Activated CD8-positive, alpha-beta memory T cell treated with anti-CD3 and anti-CD28 coated beads for 4 hours (primary cell): ENCODE measurements at places on chromosomes 2 and 18.

DNA sequence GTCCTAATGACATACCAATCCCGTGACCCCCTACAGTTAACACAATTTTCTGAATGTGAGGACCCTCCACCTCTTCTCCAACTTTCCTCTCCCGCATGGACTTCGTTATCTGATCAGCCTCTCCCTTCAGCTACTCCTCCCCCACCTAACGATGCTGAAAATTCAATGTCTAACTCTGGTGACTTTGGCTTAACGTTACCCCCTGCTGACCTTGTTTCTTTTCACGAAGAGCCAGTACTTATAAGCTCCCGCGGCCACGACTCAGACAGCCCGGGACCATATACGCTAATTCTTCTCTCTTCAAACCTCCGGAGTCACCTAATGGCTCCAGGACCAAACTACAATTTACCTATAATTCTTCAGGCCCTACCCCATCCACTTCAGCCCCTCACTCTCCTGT lies 29.2 kb downstream of the VPS54 start:
- no peak for DNase-seq

GRCh38 chr2:205807758-205808157 lies 125.5 kb downstream of the NRP2 start:
- DNase-seq, result no peak

DNA sequence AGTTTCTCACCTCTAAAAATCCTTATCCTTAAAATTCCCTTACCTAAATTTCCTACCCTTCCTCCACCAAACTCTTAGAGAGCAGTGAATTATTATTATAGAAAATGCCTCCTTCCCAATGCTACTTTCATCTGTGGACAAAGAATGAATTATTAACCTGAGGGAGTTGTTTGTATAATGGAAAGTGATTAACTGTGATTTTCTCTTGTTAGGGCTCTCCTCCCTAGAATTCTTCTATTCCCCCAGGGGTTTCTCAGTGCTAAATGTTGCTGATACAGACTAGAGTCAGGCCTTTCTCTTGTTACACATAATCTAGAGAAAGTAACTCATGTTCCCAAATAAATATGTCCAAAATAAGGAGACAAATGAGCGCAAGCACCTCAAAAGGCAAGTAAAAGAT lies 23.3 kb downstream of the EPB41L5 start:
- DNase-seq, result no peak

- no peak for DNase-seq
These were observed 178.0 kb downstream of the RND3 start for GRCh38 chr2:150309311-150310080.

DNA sequence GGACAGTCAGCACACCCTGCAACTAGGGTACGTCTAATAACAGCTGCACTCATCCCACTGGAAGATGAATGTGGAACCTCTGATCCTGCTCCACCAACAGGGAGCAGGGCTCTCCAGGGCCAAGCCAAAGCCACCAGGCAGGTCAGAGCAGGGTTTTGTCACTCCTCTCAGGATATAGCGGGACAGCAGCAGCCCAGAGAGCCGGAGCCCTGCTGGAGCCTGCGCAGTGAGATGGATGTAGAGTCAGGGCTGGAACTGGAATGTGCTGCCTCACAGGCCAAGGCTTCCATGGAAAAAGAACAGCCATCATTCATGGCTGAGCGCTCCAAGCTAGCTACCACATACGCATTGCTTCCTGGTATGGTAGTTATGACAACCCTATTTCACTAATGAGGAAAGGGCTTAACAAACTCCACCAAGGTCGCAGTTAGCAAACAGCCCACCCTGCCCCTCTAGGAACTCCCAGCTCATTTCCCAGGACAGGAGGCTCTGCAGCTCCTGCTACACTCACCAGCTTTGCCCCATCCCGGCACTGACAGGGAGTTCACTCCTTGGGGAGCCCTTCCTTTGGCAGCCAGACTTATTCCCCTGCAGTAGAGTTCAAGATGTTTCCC lies 85.2 kb downstream of the HS1BP3 start:
- no peak for DNase-seq

DNA sequence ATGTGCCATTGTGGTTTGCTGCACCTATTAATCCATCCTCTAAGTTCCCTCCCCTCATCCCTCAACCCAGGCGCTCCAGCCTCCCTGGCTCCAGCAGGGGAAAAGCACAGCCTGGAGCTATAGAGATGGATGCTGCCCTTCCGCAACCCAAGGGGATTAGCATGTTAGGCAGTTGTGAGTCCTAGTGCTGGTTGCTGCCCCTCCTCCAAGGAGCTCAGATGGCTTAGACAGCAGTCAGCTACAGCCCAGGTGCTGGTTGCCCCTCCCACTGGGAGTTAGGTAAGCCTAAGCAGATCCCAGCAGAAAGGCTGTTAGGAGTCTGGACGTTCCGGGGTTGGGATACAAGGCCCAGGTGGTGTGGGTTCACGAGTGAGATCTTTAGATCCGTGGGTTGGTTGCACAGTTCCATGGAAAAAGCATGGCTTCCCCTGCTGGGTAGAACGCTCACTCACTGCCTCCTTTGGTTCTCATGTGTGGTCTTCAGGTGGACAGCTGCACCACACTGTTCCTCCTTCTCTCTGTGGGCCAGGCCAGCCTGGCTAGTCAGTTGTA lies 446.1 kb downstream of the ZNF804A start:
- DNase-seq, result no peak

DNA sequence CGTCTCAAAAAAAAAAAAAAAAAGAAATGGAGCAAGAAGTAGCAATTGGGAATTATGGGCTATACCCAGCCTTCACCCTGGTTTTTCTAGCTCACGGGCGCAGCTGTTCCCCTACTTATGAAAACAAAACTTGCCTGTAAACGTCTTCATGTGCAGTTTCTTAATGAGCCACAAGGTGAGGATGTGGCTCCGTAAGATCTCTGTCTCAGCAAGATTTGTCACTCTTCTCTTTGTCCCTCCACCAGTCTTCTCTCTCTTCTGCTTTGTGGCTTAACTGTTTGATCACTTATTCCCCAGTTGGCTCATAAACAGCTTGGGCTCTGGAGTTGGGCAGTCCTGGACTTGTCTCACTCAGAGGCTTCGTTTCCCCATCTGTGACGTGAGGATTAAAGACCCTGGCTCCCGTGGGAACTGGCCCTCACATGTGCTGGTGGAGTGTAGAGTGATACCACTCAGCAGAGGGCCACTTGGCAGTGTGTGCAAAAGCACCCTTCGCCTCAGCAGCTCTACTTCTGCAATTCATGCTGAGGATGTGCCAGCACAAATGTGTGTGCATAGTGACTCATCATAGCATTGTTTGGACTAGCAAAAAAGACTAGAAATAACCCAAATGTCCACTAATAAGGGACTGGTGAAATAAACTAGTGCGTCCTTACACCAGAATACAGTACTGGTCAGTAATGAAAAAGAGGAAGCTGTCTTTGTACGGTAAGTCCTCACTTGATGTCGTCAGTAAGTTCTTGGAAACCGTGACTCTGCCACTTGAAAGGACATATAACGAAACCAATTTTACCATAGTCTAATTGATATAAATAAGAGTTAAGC lies 8.7 kb downstream of the CEP68 start:
- no peak for DNase-seq

DNA sequence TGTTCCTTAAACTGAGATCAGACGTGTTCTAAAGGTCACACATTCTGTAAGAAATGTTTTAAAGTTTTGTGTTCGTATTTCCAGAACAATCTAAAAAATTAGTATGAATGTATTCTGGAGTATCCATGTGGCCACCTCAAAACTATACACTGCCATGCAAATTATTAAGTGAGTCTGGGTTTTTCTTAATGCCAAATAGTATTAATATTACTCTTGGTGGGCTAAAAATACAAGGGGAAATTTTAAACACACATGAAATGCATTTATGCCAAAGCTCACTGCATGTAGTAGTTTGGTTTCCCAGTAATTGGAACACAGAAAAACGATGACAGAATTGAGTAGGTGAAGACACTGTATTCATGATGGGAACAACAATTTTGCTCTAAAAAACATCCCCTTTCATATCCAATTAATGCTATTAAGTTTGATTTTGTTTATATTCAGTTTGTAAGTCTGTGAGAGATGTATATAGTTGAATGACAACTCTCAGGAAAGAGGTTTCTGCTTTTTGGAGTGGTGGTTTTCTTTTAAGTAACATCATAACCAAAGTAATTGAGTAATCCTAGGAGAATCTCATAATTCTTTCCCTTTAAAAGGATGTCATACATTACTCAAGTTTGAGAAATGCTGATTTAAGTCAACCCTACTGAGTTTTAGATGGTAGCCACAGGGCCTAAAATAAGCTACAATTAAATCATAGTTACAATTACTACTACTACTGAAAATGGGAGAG lies 75.7 kb upstream of the CDCA7 start:
- DNase-seq, result no peak

GRCh38 chr2:234433201-234433600 lies 63.7 kb downstream of the ARL4C start:
- no peak for DNase-seq

- DNase-seq, result no peak
These were observed 42.2 kb downstream of the HIBCH start for GRCh38 chr2:190277234-190278112.

- DNase-seq, result no peak
These were observed 22.1 kb downstream of the ABHD3 start for GRCh38 chr18:21682371-21683051.

- DNase-seq, result no peak
These were observed 70.8 kb downstream of the QPCT start for GRCh38 chr2:37415128-37415820.

DNA sequence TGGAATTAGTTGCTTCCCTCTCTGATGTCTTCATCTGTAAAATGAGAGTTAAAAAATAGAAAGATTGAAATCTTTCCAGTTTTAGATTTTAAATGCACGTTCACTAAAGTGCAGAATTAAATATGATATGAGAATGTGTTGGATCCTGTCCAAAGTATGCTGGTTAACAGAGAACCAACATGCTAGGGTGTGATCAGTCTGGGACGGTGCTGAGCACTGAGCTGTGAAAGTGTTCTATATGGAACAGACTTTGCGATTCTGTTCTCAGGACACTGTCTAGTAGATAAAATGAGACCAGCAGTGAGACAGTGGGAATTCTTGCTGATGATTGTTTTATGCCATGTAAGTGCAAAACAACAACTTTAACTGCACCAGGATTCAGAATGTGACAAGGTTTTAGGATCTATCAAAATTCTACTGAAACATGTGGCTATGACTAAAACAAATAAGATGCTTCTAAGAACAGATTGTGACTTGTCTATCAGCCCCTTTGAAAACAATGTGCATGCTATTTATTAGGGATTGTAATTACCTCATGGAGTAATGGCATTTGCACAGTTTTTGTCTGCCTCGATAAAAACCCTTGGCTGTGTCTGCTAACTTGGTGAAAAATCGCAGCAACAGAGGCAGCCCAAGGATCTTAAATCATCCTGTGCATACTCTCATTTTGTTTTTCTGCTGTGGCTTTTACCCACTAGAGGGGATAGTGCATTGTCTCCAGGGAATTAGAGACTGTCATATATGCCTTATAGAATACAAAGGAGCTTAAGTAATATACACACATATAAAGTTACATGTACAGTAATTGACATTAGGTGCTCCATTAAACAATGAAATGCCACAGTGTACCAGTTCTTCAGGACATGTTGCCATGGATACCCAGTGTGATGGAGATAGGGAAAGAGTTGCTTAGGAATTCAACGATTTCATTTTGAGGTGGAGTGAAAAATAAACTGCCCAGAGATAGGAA lies 55.1 kb downstream of the MAP3K20 start:
- DNase-seq, result no peak

DNA sequence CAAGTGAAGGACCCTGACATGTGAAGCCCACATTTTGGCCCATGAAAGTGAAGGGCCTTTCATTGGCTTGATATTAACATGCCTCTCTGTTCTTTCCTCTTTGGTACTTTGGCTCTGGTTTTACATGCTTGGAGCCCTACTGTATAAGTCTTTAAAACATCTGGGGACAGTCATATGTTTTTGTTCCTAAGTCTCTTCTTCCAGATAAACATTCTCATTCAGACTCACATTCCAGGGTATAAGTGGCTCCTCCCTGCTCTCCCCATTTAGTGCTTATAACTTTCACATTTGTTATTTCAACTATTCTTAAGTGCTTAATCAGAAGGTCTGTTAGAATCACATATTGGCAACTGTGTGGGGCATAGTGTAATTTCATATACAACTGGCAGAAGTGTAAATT lies 1932.2 kb upstream of the CELF4 start:
- no peak for DNase-seq

DNA sequence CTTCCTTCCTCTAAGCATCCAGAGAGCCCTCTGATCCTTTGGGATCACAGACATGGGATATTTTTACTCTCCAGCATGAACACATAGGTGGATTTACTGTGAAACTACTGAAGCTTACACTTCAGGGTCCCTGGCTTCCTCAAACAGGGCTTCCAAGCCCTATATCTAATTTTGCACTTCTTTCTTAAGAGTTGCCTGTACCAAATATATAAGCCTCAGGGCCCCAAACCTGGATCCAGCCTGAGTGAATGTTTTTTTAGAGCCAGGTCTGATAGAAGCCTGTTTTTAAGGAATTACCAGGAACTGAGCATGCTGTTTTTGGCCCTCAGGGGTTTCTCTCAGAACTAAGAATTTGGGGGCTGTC lies 13.2 kb upstream of the KCMF1 start:
- DNase-seq, result no peak

DNA sequence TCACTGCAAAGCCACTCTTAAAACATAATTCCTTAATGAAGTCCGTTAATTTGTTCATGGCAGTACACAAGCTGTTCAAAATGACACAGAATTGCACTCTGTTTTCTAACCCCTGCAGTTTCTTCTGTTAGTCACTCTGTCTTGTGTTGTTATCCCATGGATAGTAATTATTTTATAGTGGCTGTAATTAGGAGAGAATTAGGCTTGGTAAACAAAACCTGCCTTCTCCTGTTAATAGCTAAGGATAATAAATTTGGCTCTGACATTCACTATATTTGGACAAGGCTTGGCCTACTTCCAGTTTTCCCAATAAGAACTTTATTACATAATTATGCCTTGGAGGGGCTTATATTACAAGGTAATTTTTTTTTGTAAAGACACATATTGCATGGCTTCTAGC lies 330.3 kb upstream of the FIGN start:
- no peak for DNase-seq

DNA sequence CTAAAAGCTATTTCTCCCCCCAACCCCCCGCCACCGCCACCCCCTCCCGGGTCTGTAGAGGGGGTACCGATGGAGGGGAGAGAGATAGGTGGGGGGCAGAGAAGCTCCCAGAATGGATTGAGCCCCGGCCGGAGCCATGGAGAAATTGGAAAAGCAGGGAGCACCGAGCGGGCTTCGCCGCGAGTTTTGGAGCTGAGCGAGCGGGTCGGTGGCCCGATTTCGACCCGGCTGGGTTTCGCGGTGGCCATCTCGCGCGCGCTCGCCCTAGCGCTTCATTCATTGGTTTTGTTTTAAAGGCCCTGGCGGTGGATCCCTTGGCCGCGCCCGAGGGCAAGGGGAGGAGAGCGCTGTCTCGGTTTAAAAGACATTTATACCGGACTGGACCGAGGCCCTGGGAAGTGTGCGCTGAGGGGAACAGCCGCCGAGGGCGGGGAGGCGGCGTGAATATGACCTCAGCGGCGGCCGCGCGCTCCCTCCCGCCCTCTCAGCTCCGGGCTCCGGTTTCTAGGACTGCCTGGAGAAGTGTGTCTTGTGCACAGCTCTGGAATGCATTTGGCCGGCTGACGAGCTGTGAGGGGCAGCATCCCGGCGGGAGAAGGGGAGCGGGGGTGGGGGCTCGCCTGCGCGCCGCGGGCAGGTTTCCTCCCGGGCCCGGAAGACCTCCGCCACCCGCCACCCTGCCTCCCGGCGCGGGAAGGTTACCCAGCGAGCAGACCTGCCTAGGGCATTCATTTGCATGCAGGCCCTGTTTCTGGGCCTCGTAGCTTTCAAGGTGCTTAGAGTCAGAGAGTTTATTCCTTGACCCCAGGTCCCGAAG lies 1.7 kb upstream of the SMAD7 start:
- DNase-seq, result no peak
